ENCODE measurements at places on chromosomes 2 and 18.

- no peak for DNase-seq
Measured at GRCh38 chr2:1557467-1557820, 144.2 kb downstream of the TPO start.

GRCh38 chr2:73282924-73283544, 1.2 kb downstream of the FBXO41 start:
- no peak for DNase-seq

DNA sequence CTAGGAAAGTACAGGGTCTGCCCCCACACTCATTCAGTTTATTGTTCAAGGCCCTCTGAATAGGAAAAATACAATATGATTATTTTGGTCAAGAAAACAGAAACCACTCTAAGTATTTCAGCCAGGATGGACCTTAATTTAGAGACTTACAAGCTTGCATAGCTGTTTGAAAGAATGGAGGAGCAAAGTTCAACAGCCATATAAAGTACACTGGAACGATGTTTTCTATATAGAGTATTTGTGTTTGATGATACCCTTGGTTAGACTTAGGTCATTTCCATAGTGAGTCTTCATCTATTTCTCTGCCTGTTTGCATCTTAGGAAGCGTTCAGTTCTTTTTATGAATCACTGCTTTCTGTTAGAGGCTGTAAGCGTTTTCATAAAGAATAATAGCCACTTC, 366.2 kb downstream of the NUP35 start:
- no peak for DNase-seq

GRCh38 chr2:26737221-26737620, 26.9 kb upstream of the SLC35F6 start:
- no peak for DNase-seq

DNA sequence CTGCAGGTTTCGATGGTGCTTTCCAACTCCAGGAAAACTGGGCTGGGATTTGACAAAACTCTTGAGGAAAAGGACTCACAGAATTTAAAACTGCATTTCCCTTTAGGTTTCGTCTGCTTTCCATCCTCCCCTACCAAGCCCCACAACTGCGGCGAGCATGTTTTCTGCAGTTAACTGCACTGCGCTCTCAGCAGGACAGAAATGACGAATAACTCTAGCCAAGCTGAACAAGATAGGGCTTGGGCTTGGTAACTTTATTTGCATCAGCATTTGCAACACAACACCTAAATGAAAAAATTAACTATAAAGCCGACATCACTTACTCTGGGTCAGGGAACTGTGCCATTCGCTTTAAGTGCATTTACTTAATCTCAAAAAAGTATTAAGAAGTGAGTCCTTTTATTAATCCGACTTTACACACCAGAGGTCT, 669 bp upstream of the PIKFYVE start:
- DNase-seq = peak; percentile 65

GRCh38 chr18:79203017-79203605, 133.9 kb downstream of the ATP9B start:
- no peak for DNase-seq

GRCh38 chr2:48344441-48344756, 185.6 kb upstream of the STON1 start:
- no peak for DNase-seq

GRCh38 chr2:119697290-119698020, 18.5 kb downstream of the TMEM177 start:
- no peak for DNase-seq

DNA sequence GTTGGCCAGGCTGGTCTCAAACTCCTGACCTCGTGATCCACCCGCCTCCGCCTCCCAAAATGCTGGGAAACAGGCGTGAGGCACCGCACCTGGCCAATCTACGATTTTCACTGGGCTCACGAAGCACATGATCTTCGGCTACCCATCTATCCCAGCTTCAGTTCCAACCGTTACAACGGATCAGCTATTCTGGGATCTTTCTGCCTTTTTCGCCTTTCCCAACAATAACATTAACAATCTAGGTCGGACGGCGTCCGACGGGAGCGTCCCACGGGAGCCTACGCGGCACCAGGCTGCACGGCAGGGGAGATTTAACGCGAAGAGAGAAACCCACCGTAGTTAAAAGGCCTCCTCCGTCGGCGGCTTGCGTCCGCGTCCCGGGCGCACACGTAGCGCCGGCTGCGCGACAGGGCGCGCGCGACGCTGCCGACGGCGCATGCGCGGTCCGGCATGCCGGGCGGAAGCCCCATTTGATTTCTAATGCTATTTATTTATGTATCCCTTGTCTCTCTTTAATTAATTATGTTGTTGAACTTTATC, at the start of gene MSL3B:
Gene MSL3B (minus strand): TSS at position 394 of the 540 bp plus-strand sequence.
- peak; percentile 67 for DNase-seq

GRCh38 chr18:36303211-36303844, 5.8 kb downstream of the FHOD3 start:
- no peak for DNase-seq

DNA sequence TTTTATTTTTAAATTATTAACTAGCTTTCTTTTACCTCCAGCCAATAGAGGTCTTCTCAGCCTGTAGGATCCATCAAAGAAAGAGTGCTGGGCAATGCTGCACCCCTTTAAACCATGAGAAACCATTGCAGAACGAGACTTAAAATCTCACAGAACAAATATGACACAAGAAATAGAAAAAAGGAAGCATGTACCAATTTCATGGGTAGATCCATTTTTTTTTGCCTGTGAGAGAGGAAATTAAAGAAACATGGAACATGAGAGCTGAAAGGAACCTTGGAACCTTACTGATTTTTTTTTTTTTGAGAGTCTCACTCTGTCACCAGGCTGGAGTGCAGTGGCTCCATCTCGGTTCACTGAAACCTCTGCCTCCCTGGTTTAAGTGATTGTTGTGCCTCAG, 14.0 kb downstream of the HRH4 start:
- DNase-seq = no peak

DNA sequence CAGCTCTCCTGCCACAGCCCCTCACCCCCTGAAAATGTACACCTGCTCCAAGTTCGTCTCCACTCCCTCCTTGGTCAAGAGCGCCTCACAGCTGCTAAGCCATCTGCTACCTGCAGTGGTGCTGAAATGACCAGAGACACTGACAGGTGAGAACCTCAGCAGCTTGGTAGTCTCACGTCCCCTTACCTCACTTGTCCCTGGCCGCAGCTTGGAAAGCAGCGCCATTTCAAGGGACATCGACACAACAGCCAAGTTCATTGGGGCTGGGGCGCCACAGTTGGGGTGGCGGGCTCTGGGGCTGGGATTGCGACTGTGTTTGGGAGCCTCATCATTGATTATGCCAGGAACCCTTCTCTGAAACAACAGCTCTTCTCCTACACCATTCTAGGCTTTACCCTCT, 47.5 kb downstream of the ANKRD44 start:
- no peak for DNase-seq

GRCh38 chr2:43927442-43927841, 68.3 kb downstream of the LRPPRC start:
- no peak for DNase-seq

GRCh38 chr18:57278933-57279332, 73.4 kb upstream of the ST8SIA3 start:
- no peak for DNase-seq

GRCh38 chr2:54624591-54625071, 98.8 kb upstream of the EML6 start:
- no peak for DNase-seq

DNA sequence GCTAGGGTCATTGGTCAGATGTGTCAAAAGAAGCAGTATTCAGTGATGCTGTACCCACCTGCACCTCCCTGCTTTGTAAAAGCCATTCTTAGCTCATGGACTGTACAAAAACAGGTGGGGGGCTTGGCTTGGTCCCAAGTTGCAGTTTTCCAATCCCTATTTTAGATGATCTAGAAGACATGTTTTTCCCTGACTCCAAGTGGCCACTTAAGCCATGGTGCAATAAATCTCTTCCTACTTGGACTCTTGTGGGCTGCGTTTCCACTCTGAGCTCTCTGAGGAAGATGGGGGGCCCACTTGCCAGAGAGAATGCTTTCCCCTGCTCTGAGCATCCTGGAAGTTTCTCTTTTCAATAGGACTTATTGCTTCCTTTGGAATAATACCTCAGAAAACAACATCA, 57.0 kb upstream of the SPP2 start:
- DNase-seq = no peak

- DNase-seq = peak; percentile 66
Measured at GRCh38 chr2:27408601-27409320, 630 bp downstream of the PPM1G start.

- peak; percentile 63 for DNase-seq
Measured at GRCh38 chr18:13136904-13137669, 81.5 kb upstream of the LDLRAD4 start.

- peak; percentile 54 for DNase-seq
Measured at GRCh38 chr2:224155896-224156295, 116.8 kb upstream of the SERPINE2 start.

- no peak for DNase-seq
Measured at GRCh38 chr2:127439343-127439742, 21.1 kb downstream of the PROC start.

DNA sequence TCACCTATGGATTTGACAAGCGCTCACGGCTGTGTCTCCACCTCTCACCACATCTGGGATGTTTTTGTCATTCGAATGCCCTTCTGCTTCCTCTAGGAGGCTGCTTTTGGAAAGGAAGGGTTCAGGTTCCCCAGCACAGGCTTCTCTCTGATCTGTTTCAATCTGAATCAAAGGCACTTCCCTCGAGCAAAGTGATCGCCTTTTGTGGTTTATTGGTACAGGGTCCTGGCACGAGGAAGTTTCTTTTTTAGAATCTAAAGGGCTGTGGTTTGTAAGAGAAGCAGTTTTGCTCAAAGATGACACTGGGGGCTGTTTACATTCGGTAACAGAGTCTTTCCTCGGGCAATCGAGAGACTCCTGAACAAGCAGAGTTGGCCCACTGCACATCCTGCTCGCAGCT, 145.0 kb downstream of the DAW1 start:
- DNase-seq = no peak

DNA sequence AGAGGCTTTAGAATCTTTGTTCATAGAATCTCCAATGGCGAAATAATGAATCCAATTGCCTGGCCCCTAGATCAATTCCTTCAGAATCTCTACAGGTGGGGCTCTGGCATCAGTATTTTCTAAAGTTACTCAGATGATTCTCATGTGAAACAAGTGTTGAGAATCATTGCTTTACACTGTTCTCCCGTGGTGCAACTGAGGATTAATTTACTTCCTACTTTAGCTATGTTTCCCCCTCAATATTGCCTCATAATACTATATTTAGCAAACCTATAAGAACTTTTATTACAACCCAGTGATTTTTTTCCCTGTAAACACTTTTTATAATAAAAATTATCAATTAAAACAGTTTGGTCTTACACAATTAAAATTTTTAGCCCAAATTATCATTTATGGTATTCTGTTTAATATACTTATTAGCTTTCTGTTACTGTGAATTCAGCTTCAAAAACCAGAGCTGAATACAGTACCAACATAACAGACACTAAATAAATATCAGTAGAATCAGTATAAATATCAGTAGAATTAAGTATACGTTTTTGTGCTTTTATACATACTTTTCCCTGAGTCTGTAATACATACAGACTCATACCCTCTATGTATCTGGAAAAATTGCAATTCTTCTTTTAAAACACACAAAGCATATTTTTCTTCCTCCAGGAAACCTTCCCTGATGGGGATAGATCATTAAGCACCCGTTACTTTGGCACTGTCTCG, 20.8 kb downstream of the SLC38A11 start:
- no peak for DNase-seq

GRCh38 chr2:114044985-114045384, 155.1 kb downstream of the ACTR3 start:
- no peak for DNase-seq

DNA sequence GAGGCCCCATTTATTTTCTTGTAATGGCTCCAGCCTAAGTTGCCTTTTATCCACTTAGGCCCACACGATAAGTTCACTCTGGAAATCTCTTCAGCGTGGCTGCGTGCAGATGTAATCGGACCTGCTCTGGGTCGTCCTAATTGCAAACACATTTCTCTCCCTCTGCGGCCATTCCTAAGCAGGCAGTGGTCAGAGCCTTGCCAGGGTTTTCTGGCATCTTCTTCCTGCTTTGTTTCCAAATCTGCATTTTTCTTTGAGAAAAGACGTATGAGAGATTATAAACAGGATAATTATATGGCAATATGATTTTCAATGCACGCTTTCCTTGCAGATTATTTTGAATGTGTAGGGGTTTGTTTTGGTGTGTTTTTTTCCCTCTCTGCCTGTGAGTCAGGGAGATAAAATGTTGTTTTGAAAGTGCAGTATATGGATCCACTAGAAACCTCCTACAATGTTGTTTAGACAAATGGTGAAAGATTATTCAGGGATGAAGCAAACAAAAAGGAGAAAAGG, 239.4 kb upstream of the TANK start:
- peak; percentile 98 for DNase-seq

GRCh38 chr2:63118821-63119220, 68.2 kb downstream of the OTX1 start:
- DNase-seq = no peak

- no peak for DNase-seq
Measured at GRCh38 chr2:164593541-164593940, 27.7 kb downstream of the GRB14 start.

DNA sequence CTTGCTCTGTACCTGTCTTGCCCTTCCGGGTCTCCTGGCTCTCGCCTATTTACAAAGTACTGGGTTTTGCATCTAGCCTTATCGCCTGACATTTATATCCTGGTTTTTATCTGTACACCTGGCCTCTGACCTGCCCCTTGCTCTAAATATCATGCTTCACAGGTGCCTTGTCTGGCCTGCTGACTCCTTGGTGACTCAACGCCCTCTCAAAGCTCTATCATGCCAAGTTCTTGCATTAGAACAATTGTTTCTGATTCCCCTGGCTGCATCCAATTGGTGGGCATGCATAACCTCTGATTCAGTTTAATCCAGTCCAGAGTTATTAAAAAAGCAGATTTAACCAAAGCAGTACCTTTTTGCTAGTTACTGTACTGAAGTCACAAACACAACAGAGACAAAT, 113.9 kb upstream of the CCDC68 start:
- DNase-seq = no peak

GRCh38 chr2:28134262-28134812, 243.8 kb downstream of the BABAM2 start:
- no peak for DNase-seq

DNA sequence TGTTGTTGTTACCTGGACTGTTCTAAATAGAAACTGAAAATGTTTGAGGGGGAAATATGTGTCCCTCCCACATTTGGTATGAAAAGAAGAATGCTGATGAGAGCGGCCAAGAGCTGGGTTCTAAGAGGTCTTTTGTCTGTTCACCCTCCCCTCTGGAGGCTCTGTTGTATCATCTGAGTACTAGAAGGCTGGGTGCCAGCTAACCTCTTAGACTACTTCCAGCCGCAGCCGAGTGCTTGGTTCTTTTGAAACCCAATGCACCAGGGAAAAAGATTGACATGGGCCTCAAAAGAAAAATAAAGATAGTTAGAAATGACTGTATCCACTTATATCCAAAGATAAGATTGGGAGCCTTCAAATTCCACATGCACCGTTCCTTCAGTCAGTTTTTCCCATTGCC, 255.9 kb downstream of the TXNL1 start:
- no peak for DNase-seq

All from adipocyte (in vitro differentiated cells).